ENCODE measurements at places on chromosomes 13 and 19.

DNA sequence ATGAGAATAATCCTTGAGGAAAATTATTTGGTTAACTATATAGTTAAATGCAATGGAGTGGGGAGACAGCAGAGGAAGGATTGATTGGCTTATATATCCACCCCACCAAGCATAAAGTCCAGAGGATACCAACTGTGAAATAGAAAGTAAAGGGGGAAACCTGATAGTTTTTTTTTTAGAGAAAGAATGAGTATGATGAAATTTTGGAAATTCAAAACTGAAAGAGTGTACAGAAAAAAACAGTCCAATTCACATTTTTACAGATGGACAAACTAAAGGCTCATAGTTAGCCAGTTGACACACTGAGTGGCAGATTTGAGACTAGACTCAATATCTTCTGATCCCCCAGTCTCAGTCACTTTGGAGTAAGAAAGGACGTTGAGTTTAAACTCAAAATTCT, 51.1 kb downstream of the FNDC3A start:
- DNase-seq = no peak

GRCh38 chr13:26128676-26129075, 76.9 kb upstream of the SHISA2 start:
- DNase-seq = no peak

- DNase-seq = no peak
Measured at GRCh38 chr13:36029166-36029565, 102.0 kb downstream of the DCLK1 start.

- DNase-seq = no peak
Measured at GRCh38 chr19:49114630-49115363, 627 bp downstream of the LIN7B start.

GRCh38 chr13:41411522-41411921, 45.8 kb upstream of the RGCC start:
- DNase-seq = no peak

DNA sequence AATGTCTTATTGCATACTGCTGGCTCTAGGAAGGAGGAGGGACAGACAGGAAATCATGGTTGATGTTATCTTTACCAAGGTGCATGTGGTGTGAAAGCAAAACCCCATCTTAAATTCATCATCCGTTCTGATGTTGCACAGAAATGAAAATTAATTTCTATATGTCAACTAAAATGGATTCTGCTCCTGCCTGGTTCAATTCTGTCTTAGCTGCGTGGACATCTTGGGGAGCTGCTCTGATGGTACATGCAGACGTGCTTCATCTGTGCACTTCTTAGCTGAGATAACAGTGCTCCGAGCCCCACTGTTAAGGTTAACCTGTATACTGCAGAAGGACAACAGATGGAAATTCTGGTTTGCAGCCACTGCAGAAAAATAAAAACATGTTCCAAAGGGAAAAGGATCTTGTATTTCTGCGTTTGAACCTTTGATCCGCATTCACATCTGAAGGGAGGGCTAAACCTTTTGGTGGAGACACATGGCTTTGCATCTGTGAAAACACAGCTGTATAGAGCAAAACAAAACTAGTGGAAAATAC, 155.6 kb downstream of the TM9SF2 start:
- no peak for DNase-seq

- no peak for DNase-seq
Measured at GRCh38 chr13:83622422-83622784, 259.9 kb downstream of the SLITRK1 start.

GRCh38 chr13:98293103-98293502, 116.0 kb upstream of the RNF113B start:
- DNase-seq = no peak

GRCh38 chr19:45615795-45616703, 14.0 kb upstream of the GPR4 start:
- DNase-seq = peak; percentile 84

Measured in GM12891 (cell line).